Dorsolateral prefrontal cortex (tissue), 122 donors: ENCODE measurements at places on chromosomes 5 and 9.

- no peak for DNase-seq
These were observed 19.2 kb downstream of the BHMT start for GRCh38 chr5:79130781-79131180.

GRCh38 chr5:108639366-108639765 is 108.3 kb upstream of the FER start:
- no peak for DNase-seq

DNA sequence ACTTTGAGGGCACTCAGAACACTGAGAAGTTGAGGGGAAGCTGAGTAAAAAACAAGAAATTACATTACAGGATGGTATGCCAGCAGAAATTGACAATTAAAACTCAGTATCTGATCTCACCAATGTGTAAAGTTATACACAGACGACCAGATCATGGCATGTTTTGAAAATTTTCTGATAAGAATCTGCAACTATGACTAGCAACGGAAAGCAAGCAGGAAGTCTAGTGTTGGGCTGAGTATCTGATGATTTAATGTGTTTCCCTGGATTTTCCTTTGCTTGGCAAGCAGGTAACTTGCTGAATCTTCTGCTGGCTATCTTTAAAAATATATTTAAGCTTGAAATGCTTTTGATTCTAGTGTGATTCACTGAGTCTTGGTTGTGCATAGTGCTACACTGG is 5.2 kb upstream of the GCNT4 start:
- no peak for DNase-seq

DNA sequence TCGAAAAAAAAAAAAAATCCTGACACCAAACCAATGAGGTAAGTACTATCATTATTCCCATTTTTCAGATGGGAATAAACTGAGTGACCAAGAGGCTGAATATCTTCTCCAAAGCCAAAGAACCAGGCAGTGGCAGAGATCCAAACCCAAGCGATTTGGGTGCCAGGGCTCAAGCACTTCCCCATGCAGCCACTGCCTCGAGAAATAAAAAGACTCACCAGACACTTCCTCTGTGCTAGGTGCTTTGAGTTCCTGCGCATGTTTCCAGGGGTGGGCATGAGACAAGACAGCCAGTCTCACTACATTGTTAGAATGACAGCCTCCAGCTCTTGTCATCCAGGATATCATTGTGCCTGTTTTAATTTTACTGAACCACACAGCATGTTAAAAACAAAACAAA is 2.3 kb upstream of the RPL26L1 start:
- no peak for DNase-seq

- DNase-seq: no peak
These were observed 90.6 kb upstream of the OSMR start for GRCh38 chr5:38755181-38755580.

GRCh38 chr9:94623253-94623652 is 16.1 kb downstream of the FBP1 start:
- no peak for DNase-seq

DNA sequence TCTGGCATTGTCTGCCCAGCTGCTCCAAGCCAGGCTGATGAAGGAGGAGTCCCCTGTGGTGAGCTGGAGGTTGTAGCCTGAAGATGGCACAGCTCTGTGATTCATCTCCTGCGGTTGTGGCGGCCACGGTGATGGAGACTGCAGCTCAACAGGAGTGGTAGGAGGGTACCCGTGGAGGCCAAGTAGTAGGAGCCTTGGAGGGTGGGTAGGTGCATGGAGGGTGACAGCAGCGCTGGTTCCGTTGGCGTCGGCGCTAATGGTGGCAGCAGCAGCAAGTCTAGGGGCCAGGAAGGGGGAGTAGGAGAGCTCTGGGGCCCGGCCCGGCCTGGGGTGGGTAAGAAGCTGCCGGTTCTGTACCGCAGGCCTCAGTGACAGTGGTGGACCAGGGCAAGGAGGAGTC is 22.4 kb upstream of the TRIM52 start:
- DNase-seq: no peak

DNA sequence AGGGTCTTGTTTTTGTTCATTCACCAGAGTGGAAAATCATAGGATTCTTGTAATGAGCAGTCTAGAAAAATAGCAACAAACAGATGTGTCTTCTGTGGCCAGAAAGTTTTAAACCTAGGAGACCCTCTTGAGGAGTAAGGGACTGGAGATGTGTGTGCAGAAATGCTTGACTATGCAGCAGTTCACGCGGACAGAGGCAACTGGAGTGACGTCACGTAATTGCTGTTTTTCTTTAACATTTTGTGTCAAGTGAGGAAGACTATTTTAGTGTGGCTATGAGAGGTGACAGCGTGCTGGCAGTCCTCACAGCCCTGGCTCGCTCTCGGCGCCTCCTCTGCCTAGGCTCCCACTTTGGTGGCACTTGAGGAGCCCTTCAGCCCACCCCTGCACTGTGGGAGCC is 163.1 kb upstream of the PTCH1 start:
- DNase-seq: no peak

GRCh38 chr9:93990448-93990847 is 35.3 kb upstream of the BARX1 start:
- DNase-seq: no peak
